SHP77 treated with DMSO at 0.1 percent for 48 hours (cell line): ENCODE measurements at places on chromosomes 1 and 21.

- no peak for DNase-seq
Observed at GRCh38 chr1:81885291-81885690, 84.6 kb downstream of the ADGRL2 start.

- DNase-seq: no peak
Observed at GRCh38 chr1:115400426-115400825, 62.4 kb upstream of the NGF start.

DNA sequence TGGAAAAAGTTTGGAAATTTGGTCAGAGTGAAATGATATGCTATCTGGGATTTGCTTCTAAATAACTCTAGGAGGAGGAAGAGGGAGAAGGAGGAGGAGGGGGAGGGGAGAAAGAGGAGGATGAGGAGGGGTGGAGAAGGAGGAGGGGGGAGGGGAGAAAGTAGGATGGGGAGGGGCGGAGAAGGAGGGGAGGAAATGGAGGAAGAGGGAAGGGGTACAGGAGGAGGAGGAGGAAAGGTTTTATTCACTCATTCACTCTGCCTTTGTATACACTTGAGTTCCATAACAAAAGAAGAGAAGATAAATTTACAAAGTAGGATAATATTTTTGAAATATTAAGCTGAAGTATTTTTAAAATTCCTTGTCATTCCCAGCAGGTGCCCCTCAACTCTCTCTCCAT lies 6.3 kb upstream of the VPS26C start:
- DNase-seq: no peak

DNA sequence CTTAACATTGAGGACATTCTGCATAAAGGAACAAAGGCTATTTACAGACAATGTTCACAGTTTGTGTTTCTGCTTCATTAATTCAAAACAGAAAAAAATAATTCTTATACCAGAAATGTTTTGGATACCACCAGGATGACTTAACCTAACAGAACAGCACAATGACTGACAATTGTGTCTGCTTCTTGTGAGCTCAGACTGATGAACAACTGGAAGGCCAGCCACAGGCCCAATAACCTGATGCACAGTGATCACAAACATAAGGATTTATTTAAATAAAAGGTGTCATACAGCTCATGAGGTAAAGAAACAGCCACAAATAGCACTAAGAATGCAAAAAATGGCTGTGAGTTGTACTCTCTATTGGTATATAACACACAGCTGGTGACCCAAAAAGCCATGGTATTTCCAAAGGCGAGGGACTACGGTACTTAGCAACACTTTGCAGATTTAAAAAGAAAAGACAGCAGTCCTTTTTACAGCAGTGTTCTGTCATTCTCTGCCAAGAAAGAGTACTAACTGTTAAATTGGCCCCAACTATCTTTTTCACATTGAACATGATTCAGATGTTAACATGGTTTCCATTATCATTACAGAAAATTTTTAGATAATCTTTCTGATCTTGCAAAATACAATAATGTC lies 32.1 kb upstream of the DDAH1 start:
- DNase-seq: no peak
